Activated CD8-positive, alpha-beta memory T cell treated with anti-CD3 and anti-CD28 coated beads, Interleukin-2, amount 10 ng/mL, durations not matched to agents 7 days and 5 days (primary cell): ENCODE measurements at places on chromosomes 6 and 20.

DNA sequence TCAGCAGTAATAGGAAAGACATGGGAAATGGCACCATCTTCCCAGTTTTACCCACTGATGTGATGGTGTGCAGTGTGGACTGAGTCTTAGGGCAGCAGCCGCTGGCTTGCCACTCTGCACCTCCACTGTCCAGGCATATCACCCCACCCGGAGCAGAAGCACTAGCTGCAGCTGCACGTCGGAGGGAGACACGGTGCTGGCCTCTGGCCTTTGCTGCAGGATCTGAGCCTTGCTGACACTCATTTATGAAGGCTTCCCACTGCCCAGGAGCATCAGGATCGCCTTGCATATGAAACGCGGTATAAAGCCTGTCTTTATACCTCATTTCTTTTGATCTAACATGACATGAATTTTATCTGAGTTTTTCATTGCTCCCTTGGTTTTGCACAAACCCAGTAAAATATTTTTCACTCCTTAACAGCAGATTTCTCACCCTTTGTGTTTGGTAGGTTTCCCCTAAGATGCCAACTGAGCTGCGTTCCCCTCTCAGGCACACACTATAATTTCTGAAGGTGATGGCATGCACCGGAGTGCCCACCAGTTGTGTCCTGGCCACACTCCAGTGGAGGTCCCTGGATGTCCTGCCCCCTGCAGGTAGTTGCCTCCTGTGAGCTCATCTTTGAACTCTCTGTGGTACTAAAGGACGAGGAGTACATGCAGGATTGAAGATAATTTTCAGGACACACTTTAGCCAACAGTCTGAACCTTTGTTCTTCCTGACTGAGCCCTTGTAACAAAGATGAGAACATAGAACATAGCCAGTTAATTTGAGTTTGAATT, 9.0 kb upstream of the EXOC2 start:
- no peak for DNase-seq

- no peak for DNase-seq
Observed at GRCh38 chr20:2804041-2804828, 3.8 kb upstream of the CPXM1 start.

GRCh38 chr6:16761471-16762267, 409 bp upstream of the ATXN1 start:
- DNase-seq, result peak; percentile 95

DNA sequence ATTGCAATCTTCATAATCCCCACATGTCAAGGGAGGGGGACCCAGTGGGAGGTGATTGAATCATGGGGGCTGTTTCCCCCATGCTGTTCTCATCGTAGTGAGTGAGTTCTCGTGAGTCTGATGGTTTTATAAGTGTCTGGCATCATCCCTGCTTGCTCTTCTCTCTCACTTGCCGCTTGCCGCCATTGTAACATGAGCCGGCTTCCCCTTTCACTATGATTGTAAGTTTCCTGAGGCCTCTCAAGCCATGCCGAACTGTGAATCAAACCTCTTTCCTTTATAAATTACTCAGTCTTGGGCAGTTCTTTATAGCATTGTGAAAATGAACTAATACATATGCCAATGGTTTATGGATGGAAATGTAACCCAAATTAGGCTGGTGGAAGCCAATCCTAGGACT, 109.4 kb upstream of the AKAP12 start:
- DNase-seq, result peak; percentile 46

DNA sequence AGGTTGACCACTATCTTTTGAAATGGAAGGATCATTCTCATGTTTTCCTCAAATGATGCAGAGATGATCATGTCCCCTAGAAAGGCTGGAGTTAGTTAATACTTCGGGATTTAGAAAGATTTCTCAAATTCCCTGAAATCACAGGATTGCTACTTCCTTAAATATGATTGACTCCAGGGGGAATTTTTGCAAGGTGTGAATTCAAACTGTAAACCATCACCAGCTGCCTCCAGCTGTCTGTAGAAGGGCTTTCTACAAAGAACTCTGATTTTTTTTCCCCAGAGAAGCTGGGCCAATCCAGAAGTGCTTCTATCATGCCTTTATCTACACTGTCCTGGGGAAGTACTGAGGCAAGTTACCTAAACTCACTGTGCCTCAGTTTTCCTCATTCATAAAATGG, 114.5 kb downstream of the EDN1 start:
- no peak for DNase-seq

DNA sequence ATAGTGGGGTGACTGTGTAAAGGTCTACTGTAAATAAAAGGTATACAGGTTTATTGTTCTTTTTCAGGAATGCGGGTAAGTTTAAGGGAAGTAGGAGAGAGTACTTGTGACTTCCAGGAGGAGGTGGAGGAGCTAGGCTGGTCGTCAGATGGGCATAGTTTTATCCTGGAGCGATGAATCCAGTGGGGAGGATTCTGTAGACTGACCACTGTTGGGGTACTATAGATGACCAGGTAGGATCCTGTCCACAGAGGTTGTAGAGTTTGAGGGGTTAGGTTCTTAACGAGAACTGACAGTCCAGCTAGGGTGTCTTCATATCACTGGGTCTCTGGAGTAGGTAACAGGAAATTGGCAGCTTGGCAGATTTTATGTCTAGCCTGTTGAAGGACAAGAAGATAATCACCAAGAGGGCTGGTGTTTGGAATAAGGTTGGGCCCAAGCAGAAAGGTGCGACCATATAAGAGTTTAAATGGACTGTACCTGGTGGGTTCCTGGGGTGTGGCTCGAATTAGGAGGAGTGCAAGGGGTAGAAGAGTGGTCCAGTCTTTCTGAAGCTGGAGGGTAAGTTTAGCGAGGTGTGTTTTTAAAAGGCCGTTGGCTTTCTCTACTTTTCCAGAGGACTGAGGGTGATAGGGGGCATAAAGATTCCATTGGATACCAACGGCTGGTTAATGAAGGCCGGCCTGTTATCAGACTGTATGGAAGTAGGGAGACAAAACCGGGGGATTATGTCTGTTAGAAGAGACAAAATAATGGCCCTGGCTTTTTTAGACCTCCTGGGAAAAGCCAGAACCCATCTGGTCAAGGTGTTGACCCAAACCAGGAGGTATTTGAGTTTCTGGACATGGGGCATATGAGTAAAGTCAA, 751.3 kb upstream of the ADGRB3 start:
- DNase-seq, result no peak

DNA sequence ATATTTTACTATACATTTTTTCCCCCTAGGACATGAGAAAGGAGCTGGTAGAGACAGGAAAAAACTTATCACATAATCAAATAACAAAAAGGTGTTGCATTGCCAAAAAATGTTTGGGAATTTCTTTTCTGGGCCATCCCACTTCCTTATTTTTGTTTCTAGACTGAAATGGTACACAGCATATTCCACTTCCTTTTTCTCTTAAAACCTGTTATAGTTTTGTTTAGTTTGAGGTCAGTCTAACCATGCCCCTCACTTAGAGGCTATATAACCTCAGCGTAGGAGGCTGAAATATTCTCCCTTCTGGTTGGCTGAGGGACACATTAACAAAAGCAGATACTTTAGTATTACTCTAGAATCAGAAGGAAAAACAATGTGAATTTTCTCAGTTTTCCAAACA, 323.9 kb downstream of the GJA1 start:
- no peak for DNase-seq
